SK-N-SH (cell line): ENCODE measurements at places on chromosomes 1 and 21.

- DNase-seq = no peak
These were observed 89.8 kb downstream of the NMNAT2 start for GRCh38 chr1:183328371-183328770.

GRCh38 chr1:15684468-15685291, 560 bp downstream of the PLEKHM2 start:
- peak; percentile 87 for DNase-seq

DNA sequence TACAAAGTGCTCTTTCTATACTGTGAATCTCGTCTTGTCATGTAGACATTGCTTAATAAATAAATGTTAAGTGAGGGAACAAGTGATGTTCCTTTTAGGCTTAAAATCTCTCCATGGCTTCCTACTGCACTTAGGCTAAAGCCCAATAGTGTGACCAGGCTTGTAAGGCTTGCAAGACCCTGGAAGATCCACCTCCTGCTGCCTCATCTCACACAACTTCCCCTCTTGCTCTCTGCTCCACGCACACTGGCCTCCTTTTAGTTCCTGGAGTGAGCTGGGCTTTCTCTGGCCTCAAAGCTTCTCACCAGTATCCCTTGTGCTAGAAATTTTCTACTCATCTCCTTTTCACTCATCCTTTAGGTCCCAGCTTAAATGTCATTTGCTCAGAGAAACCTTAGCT, 41.5 kb upstream of the DIPK1A start:
- DNase-seq = no peak

- no peak for DNase-seq
These were observed 14.5 kb upstream of the LRRC38 start for GRCh38 chr1:13528320-13528719.

DNA sequence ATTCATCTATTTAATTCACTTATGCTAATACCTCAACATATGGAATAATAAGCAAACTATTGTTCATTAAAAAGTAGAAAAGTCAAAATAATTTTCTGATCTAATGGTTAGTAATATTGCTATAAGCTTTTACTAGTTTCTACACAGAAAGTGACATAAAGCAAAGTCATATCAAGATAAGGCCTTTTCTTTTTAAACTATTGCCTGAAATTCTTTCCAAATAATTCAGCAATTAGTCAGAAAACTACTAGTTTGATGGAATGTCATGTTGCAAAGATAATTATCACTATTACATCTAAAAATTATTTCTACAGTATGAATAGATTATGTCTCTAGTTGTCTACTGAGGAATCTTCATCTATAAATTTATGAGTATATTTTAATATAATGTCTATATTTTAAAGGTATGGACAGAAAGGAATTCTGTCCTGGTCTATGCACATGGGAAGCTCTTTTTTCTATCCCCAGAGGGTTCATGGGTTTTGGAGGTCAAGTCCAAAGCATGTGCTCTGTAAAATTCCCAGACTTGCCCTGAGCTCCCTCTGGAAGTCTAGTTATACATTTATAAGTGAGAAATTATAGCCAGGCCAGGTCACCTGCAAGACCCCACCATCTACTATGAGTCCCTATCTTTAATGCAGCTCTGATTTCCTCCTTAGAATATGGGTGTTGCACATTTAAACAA, 84.6 kb upstream of the DPYD start:
- no peak for DNase-seq

DNA sequence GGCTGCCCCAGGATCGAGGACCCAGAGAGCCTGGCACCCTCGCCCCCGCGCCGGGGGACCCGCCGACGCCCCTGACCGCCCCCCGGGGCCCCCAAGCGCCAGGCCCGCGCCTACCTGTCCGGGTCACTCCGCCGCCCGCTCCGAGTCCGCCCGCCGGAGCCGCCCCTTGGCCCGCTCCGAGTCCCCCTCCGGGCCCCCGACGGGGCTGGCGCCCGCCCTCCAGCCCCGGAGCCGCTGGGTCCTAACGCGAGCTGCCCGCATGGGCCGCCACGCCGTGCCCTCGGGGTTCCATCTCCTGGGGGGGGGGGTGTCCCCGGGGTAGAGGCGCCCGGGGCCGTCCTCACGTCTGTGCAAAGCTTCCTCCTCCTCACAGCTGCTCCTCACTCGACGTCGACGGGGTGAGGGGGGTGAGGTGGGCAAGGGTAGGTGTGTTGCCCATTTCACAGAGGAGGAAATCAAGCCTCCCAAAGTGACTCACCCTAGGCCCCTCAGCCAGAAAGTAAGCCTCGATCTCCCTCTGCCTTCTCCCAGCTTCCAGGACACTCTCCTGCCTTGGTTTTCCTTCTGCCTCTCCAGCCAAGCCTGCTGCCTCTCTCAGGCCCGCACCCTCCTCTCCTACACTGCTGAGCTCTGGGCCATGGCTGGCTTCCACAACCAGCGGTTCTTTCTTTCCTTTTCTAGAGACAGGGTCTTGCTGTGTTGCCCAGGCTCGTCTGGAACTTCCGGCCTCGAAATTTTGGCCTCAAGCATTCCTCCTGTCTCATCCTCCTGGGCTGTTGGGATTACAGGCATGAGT, at the start of gene MFAP2:
Gene MFAP2, minus strand, starts transcription at position 148 of the 796 bp plus-strand sequence. CDS start 2,347 bp downstream, outside the sequence.
- DNase-seq = peak; percentile 89

GRCh38 chr21:36792505-36792967, 93.6 kb downstream of the SIM2 start:
- no peak for DNase-seq

DNA sequence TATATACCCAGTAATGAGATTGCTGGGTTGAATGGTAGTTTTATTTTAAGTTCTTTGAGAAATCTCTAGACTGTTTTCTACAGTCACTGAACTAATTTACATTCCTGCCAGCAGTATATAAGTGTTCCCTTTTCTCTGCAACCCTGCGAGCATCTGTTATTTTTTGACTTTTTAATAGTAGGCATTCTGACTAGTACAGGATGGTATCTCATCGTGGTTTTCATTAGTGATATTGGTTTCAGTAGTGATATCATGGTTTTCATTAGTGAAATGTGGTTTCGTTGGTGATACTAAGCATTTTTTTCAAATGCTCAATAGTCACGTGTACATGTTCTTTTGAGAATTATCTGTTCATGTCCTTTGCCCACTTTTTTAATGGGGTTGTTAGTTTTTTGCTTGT, 316.8 kb downstream of the PTBP2 start:
- DNase-seq = no peak

DNA sequence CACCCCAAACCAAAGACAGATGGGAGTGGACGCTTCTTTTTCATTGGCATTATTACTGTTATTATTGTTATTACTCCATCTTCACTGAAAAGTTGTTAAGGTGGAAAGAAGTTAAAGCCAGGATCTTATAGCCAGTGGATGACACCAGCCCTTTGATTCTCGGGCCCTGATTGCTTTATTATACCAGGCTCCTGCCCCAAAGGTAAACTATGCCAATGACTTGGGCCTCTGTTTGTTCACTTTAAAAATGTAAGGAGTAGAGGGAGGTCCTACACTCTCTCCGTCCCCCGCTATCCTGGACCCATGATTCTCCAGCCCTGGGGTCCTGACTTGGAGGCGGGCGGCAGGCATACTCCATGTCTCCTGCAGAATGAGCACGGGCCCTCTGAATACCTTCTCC, 106.8 kb downstream of the TOMM20 start:
- DNase-seq = no peak
